ENCODE measurements at places on chromosomes 4 and X.

DNA sequence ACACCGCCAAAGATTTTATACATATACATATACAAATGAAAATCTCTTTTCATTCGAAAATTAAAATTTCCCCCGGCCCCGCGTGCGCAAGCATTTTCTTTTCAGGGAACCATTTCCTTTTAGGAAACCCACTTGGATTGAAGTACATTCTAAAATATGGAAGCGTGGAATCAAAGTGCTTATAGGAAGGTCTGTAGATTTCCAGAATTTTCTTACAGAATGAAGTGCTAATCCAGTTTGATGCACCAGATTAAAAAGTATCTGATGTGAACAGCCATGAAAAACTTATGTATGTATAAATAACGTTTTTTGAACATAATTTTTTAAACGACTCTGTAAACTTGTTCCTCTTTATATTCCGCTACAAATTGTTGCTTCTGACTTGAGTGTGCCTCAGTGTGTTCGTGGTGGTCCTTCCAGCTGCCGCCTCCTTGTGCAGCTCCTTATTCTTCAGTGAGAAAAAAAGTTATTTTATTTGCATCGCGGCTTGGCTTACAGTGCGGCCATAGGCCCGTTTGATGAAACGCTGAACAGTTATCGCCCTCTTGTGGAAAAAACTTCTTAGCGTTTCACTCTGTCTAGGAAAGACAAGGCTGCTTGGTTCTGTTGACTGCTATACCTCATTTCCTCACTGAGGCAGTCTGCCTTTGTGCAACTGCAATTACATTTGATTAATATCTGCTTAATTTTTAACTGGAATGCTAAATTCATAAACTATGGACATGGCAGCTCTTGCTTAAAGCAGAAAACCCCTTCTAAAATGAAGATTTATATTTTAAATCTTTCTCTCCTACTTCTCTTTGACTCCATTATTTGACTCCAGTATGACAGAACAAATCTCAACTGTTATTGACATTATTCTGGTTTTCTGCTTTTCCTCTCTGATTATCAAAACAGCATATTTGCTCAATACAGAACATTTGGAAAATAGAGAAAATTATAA is 4.7 kb upstream of the NKX6-1 start:
- DNase-seq = peak; percentile 56

GRCh38 chr4:184437565-184438265 is 36.6 kb downstream of the IRF2 start:
- DNase-seq = no peak

DNA sequence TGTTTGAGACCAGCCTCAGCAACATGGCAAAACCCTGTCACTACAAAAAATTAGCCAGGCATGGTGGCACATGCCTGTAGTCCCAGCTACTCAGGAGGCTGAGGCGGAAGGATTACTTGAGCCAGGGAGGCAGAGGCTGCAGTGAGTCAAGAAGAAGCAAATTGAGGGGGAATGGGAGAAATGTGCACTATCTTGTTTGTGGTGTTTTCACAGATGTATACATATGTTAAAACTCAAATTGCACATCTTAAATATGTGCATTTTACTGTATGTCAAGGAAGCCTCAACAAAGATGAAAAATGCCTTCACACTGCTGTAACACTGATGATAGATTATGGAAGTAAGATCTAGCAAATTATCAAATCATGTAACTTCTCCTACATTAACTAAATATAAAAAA is 44.3 kb downstream of the THOC2 start:
- no peak for DNase-seq

DNA sequence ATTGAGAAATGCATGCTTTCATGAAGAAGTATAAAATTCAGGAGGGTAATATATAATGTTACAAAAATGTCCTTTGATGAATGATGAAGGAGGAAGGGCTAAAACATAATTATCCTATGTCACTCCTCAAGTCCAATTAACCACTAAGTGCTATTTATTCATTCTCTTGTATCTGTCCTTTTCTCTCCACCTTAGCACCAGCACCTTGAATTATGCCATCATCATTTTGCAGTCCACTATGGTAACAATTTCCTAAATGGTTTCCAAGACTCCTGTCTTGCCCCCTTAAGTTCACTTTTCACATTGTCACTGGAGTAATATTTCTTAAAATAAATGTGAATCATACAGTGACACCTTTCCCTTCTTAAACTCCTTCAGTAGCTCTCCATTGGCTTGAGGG is 756.3 kb downstream of the STPG2 start:
- no peak for DNase-seq

DNA sequence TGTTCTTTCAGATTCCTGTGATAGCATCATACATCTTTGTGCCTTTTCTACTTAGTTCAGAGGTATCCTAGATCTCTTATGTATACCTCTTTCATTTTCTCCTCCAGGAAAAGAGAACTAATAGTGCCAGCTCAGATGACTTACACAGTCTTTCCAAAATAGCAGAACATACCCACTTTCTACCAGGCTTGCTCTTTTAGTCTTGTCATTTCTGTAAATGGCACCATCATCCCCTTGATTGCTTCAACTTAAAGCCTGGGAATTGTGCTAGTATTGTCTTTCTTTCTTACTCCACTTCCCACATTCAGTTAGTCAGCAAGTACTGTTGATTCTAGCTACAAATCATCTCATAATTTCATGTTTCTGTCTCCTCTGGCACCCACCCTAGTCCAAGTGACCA is 5.1 kb downstream of the APEX2 start:
- DNase-seq = no peak

- DNase-seq = peak; percentile 4
These were observed 25.7 kb downstream of the RNF128 start for GRCh38 chrX:106752101-106752678.

- peak; percentile 2 for DNase-seq
These were observed 56.7 kb downstream of the ANK2 start for GRCh38 chr4:113106108-113106507.

DNA sequence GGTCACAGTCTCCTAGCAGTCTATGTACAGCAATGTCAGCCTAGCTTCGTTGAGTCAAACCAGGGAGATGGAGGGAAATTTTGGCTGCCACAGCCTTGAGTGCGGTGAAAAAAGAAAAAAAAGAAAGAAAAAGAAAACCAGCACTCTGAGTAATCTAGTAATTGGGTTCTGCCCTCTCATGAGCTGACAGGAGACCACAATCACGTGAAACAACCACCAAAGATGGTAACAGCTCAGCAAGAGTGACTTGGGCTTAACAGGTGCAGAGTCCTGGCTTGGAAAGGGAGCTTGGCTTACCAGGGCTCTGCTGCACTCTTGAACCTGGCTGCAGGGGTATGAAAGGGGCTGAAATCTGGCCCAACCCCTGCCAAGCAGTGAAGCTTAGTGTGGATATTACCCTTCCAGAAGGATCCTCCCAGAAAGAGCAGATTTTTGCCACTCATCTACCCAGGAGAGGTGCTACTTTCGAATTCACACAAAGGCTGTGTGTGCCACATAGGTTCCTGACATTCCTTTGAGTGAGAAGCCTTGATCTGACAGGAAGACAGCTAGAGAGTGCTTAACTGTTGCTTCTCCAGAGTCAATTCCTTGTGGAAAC is 350.3 kb downstream of the PTTG2 start:
- DNase-seq = no peak

DNA sequence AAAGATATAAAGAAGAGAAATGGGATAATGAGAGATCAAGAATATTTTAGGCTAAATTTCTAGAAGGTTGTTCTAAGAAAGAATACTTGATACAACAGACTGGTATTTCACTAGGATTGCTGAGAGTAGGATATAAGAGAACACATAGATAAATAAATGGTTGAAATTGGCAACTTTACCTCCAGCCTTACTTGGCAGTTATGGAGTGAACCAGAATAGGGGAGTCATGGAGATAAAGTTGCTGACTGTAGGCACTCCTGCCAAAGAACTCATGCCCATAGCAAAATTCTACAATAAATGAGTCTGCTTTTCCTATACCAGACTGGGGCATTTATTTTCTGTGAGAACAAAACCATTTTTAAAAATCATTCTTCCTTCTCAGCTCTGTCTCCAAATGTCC is 26.4 kb upstream of the MMRN1 start:
- no peak for DNase-seq

DNA sequence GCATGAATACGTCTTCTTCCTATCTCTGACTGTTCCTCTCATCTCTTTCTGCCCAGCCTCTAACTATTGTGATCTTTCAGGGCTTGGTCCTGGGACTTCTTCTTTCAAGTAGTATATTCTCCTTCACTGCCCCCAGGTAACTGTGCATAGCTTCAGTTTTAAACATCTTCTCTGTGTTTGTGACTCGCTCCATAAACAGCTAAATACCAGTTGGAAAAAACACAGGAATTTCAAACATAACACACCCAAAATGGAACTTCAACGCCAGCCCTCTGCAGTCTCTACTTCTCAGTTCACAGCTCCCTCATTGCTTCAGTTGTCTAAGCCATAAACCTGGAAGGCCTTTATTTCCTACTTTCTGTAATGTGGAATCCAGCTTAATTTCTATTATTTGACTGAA is 16.6 kb downstream of the TRIML2 start:
- DNase-seq = no peak

GRCh38 chr4:74590476-74590875 is 145.5 kb downstream of the AREG start:
- DNase-seq = no peak

GRCh38 chr4:80173841-80174240 is 23.5 kb upstream of the PRDM8 start:
- no peak for DNase-seq

DNA sequence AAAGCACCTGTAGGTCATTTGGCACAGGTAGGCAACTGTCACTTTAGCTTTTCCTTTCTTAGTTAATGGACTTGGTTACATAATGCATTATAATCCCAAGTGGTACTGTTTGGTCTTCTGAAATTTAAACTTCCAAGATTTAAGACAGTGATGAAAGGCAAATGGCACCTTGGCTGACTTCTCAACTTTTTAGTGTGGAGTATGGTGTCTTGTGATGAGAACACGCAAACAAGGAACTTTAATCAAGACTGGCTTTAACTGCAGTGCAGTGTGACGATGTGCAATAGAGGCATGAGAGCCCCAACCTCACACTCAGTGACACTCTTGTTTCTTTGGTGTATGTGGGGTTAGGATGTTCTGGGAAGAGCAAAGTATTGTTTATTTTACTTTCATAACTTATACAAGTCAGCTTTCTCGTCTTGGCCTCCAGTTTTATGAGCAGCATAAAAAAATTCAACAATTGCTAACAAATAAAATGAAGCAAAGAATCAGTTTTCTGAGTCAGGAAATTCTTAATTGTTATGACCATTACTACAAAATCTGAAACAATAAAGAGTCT is 171.9 kb downstream of the MAD2L1 start:
- no peak for DNase-seq

GRCh38 chr4:187027272-187027671 is 303.6 kb upstream of the FAT1 start:
- no peak for DNase-seq

GRCh38 chr4:173682609-173683008 is 152.6 kb upstream of the HAND2 start:
- DNase-seq = no peak

DNA sequence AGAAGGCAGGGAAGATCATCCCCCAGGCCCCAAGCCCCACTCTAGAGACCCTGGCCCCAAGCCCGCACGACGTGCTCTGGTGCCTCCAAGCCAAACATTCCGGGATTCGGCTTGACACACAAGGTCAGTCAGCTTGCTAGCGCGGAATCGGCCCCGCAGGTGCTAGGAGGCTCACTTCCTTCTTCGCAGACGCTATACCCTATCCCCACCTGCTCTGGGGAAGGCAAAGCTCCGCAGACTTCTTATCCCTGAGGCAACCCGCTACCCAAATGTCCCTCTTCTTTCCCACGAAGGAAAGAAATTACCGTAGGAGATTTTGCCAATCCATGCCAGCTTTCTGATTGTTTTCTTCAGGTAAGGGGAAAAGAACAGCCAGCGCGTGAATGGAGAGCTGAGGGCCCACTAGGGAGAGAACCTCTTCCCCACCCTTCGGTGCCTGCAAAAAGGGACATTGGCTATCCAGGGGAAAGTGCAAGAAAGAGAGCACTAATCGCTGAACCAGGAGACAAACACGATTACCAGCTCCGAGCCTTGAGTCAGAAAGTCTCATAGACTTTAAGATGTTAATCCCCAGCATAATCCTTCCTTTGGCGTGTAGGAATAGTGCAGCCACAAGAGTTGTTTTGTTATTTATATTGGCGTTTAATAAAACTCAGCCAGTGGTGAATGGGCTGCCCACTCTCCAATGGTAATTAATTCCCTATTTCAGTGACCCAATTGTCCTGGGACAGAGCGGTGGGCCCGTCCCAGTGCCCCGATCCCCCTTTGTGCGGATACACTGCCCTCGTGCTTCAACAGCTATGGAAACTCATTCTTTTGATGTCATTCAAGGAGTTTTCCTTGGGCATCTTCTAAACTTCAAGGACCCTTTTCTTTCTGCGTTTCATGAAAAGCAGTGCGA is 5.4 kb upstream of the NEUROG2 start:
- DNase-seq = no peak

- DNase-seq = no peak
These were observed 17.0 kb upstream of the PPARGC1A start for GRCh38 chr4:23906839-23907238.

GRCh38 chr4:163911891-163912290 is 417.4 kb downstream of the TMA16 start:
- no peak for DNase-seq

- DNase-seq = no peak
These were observed 4.5 kb upstream of the MAMLD1 start for GRCh38 chrX:150358651-150359050.

DNA sequence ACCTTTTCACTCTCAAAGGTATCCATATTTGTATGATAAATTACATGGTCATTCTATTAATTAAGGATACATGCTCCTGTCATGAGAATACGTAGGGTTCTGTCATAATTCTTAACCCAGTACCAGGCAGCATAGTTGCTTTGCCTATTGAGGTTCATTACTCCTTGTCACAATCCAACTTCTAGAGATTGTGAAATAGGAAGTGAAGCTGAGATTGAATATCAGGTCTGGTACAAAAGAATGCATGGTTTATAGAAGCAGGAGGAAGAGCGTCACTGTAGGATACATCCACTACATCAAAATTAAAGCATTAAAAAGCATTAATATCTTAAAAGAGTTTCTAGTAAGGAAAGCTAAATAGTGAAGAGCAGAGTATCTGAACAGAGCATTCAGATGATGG is 647.0 kb downstream of the IQCM start:
- DNase-seq = no peak

DNA sequence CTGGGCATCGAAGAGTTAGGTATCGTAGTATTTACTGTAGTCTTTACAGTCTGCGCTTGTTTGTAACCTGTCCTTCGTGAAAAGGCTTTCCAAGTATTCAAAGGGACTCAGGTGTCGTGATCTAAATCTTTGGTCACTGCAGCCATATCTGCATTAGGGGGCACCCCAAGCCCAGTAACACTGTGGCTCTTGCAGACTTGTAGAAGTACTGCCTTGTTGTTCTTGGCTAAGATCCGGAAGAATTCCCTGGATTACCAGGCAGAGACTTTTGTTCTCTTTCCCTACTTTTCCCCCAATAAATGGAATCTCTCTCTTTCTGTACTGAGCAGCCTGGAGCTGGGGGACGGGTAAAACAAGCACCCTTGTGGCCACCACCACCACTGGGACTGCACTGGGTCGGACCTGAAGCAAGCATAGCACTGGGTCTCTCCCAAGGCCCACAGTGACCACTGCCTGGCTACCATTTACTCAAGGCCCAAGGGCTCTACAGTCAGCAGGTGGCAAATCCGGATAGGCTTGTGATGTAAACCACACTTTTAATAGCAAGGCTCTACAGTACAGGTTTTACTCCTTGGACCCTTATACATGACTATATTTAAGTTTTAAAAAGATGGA is 12.0 kb downstream of the CXorf58 start:
- no peak for DNase-seq

All from A549 (cell line).